ENCODE measurements at places on chromosomes 16 and 17.

- no peak for DNase-seq
These were observed 3.0 kb downstream of the KRT40 start for GRCh38 chr17:40981115-40981514.

DNA sequence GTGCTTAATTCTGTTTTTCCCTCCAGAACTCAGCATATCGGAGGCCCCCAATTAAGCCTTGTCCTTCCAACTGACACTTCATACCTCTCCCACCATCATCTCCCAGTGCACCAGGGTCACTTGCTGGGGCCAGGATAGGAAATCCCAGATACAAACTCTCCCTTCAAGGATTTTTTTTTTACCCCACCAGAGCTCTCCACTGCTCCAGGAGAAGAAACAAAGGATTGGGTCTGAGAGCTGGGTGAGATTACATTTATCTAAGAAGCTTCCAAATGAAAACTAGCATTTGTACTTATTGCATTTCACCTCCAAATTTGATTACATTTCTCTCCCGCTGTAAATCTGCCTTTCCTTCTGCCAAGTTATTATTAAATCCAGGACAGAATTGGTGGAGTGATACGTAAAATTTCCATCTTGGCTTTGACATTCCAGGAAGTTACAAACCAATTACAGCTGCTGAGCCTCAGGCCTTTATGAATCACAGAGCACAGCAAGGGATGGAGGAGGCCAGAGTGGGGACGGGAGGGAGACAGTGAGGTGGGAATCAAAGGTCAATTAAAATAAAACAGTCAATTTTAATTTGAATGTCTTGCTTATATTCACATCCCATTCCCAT, 123.5 kb downstream of the USP31 start:
- no peak for DNase-seq

DNA sequence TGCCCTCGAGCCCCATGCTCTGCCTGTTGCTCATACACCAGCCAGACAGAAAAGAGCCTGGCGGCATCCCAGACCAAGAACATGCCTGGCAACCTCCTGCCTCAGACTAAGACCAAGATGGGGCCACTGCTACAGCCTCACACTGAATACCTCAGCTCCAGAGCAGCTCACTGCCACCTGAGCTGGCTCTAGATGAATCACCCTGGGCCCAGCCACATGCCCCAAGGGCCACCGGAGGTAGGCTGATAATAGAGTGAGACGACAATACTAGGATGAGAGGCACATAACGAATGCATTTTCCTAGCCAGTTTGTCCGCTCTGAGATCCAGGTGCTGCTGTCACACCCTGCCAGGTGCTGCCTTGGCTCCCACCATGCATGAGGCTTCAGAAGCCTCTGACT, 13.0 kb downstream of the PIP4K2B start:
- no peak for DNase-seq

- DNase-seq = no peak
These were observed 29.0 kb downstream of the FCSK start for GRCh38 chr16:70483426-70483825.

DNA sequence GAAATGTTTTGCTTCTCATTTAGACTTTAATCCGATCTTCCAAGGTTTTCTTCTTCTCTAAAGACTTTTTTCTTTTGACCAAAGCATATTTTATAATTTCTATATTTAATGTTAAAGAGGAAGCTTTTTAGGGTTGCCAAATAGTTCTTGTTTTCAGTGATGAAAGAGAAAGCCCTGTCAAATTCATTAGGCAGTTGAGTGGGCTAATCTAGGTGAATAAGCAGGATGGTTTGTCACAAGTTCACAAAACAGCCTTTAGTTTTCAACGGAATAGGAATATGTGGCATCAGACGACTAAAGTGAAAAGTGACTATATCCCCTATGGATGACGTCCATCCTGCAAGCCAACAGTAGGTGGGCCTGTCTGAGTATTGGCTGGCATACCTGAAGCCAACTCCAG, 118.8 kb downstream of the NLK start:
- DNase-seq = no peak

GRCh38 chr17:59331929-59332748, 684 bp downstream of the YPEL2 start:
- no peak for DNase-seq

DNA sequence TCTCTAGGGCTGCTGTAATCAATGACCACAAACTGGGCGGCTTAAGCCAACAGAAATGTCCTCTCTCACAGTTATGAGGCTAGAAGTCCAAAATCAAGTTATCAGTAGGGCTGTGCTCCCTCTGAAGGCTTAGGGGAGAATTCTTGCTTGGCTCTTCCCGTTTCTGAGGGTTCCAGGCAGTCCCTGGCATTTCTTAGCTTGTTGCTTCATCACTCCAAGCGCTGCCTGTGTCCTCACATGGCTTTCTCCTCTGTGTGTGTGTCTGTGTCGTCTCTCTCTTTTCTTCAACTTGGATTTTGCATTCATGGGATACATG, 13.7 kb upstream of the CDC42EP4 start:
- DNase-seq = no peak

- peak; percentile 44 for DNase-seq
These were observed 33.5 kb upstream of the BCO1 start for GRCh38 chr16:81204798-81205680.
